ENCODE measurements at places on chromosomes 11 and 22. TPM values are rescaled to one million over a fixed set of nuclear protein-coding genes. Genes with fewer than 3 reads are reported as not detected.
A peak's percentile ranks its signal among the peaks of the same experiment; 100 is the strongest.

GRCh38 chr22:50620593-50621355 is 7.2 kb downstream of the ARSA start:
- H3K27me3 ChIP-seq = no peaks in the 10 kb centered on the region
- peaks cover 31% of the 10 kb centered on the region for H3K4me1 ChIP-seq
- peak overlapping the region; percentile 93 for H3K4me3 ChIP-seq
- peak overlapping the region; percentile 97 for H3K27ac ChIP-seq
- H3K36me3 ChIP-seq = no peaks in the 10 kb centered on the region
- no peak for DNase-seq

- H3K4me1 ChIP-seq = no peaks in the 10 kb centered on the region
- no peak for DNase-seq
- no peaks in the 10 kb centered on the region for H3K27me3 ChIP-seq
- no peak overlapping the region for H3K27ac ChIP-seq
Measured at GRCh38 chr11:11979488-11980117, 28.8 kb downstream of the DKK3 start.

- peak overlapping the region; percentile 75 for H3K27ac ChIP-seq
- peaks cover 61% of the 10 kb centered on the region for H3K4me1 ChIP-seq
- H3K4me3 ChIP-seq = peak overlapping the region; percentile 50
Measured at GRCh38 chr22:37275622-37276021, 6.7 kb upstream of the CYTH4 start.

- H3K27ac ChIP-seq = no peak overlapping the region
- H3K27me3 ChIP-seq = peaks cover 10% of the 10 kb centered on the region
- no peaks in the 10 kb centered on the region for H3K36me3 ChIP-seq
- no peak for DNase-seq
- no peak overlapping the region for H3K4me3 ChIP-seq
Measured at GRCh38 chr22:37068859-37069258, 17.3 kb downstream of the KCTD17 start.

DNA sequence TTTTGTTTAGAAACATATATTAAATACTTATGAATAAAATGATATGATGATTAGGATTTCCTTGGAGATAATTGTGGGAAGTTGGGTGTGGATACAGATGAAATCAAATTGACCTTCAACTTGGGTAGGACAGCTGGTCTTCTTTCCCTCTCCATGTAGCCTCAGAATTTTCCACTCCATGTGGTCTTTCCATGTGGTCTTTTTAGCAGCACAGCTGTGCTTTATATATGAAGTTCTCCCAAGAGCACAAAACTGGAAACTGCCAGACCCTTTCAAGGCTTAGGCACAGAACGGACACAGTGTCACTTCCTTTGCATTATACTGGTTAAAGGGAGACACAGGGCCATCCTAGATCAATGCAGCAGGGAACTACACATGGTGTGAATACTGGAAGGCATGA is 28.6 kb downstream of the FAM76B start:
- no peaks in the 10 kb centered on the region for H3K36me3 ChIP-seq
- peaks cover 14% of the 10 kb centered on the region for H3K27me3 ChIP-seq
- H3K4me3 ChIP-seq = no peak overlapping the region
- H3K27ac ChIP-seq = no peak overlapping the region
- no peaks in the 10 kb centered on the region for H3K4me1 ChIP-seq

DNA sequence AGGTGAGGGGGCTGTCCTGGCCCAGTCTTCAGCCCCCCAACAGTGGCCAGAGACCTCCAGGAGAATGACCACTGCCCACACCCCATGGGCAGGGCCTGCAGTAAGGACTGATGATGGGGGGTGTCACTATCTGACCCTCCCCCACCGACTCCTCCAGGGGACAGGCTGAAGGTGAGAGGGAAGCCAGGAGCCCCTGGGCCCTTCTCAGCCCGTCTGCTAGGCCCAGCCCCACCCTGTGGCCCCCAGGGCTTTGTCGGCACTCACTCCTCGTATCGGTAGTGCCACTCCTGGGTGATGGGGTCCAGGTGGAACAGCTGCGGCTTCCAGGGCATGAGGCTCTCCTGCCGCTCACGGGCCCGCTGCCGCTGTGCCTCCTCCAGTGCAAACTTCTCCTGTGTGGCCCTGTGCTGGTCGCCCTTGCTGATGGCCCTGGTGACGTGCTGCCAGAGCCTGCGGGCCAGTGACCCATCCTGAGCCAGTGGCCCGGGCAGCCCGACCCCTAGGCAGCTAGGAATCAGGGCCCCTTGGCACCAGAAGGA is 35.4 kb upstream of the CARS1 start:
- H3K27me3 ChIP-seq = no peaks in the 10 kb centered on the region
- H3K4me1 ChIP-seq = peaks cover 13% of the 10 kb centered on the region
- no peaks in the 10 kb centered on the region for H3K36me3 ChIP-seq

DNA sequence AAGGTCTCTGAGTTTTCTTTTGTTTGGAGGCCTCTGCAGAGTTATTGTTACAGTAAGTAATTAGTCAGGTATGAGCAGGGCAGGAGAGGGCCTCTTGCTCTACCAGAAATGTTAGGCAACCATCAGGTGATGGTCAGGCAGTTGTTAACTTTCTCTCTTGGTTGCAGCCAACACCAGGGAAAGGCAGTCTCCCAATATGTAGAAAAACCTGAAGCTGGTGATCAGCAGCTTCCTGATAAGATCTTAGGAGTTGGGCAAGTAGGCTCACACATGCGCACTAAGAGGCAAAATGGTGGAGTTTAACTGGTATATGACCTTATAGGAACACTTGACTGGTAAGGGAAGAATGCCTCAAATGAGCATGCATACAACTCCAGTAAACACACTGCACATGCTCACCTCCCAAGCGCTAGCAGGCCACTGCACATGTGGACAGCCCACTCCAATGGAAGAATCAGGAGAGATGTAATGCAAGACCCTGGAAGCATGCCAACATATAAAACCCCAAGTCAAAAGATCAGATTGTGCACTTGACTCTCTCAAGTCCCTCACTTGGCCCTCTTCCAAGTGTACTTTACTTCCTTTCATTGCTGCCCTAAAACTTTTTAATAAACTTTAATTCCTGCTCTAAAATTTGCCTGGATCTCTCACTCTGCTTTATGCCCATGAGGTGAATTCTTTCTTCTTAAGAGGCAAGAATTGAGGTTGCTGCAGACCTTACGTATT is 23.7 kb upstream of the SLC35F2 start:
- H3K27me3 ChIP-seq = peaks cover 5% of the 10 kb centered on the region
- H3K27ac ChIP-seq = no peak overlapping the region
- H3K36me3 ChIP-seq = no peaks in the 10 kb centered on the region
- H3K4me1 ChIP-seq = no peaks in the 10 kb centered on the region

GRCh38 chr11:75673977-75674582 is 5.2 kb upstream of the MAP6 start:
- H3K27ac ChIP-seq = peak overlapping the region; percentile 43
- H3K4me1 ChIP-seq = peaks cover 6% of the 10 kb centered on the region
- H3K36me3 ChIP-seq = peaks cover 10% of the 10 kb centered on the region
- DNase-seq = peak; percentile 85
- H3K4me3 ChIP-seq = peak overlapping the region; percentile 17
- H3K27me3 ChIP-seq = peaks cover 29% of the 10 kb centered on the region

DNA sequence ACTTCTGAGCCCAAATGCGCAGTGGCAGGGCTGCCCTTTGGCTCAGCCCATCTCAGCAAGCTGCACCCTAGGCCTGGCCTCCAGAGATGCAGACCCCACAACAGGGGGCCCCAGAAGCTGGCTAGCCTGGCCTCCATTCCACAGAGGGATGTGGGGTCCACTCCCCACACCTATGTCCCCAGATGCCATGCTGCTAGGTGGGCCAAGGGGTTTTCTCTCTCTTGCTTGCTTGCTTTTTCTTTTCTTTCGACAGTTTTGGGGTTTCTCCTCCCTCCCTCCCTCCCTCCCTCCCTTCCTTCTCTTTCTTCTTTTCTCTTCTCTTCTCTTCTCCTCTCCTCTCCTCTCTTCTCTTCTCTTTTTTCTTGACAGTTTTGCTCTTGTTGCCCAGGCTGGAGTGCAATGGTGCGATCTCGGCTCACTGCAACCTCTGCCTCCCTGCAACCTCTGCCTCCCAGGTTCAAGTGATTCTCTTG is 9.6 kb downstream of the SCARF2 start:
- no peak overlapping the region for H3K27ac ChIP-seq
- no peaks in the 10 kb centered on the region for H3K36me3 ChIP-seq
- H3K4me3 ChIP-seq = no peak overlapping the region
- H3K27me3 ChIP-seq = peaks cover 12% of the 10 kb centered on the region

DNA sequence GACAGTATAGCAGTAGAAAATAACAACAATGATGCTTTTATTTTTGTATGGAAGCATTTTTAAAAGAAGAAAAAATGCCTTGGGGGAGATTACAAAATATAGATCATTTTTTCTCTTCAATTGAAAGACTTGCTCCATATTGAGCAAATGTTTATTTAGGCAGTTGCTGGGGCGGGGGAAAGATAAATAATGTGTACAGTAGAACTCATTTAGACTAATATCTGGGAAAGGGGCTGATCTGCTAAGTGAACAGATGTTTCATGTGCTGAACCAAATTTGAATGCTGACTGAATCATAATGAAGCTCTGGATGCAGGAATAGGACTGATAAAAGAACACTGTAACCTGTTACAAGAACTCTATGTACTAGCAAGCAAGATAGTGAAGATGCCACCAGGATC is 457.1 kb upstream of the TENM4 start:
- no peaks in the 10 kb centered on the region for H3K36me3 ChIP-seq
- H3K4me3 ChIP-seq = no peak overlapping the region
- no peaks in the 10 kb centered on the region for H3K4me1 ChIP-seq
- no peak for DNase-seq
- no peak overlapping the region for H3K27ac ChIP-seq
- no peaks in the 10 kb centered on the region for H3K27me3 ChIP-seq

DNA sequence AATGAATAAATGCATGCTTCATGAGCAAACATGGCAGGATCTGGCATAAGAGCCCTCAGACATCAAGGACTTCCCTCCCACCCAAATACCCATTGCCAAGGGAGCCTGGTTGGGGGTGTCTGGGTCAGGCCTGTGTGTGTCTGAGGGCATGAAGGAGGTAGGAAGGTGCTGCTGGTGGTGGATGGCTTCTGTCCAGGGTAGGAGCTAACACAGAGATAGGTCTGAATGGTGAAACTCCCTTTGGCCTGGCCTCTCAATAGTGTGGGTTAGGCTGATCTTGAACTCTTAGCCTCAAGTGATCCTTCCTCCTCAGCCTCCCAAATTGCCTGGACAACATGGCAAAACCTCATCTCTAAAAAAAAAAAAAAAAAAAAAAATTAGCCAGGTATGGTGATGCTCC is 2.8 kb downstream of the AMPD3 start:
- H3K27ac ChIP-seq = no peak overlapping the region
- H3K36me3 ChIP-seq = no peaks in the 10 kb centered on the region
- H3K4me3 ChIP-seq = no peak overlapping the region
- peaks cover 37% of the 10 kb centered on the region for H3K4me1 ChIP-seq
- peaks cover 3% of the 10 kb centered on the region for H3K27me3 ChIP-seq

Gene OR8G1
- not detected for total RNA-seq

Gene TRIM6
- total RNA-seq = 0.31 TPM

Gene MUC6
- total RNA-seq = not detected
